Mammary epithelial cell (primary cell): ENCODE measurements at places on chromosomes 1 and 21.
A peak's percentile ranks its signal among the peaks of the same experiment; 100 is the strongest.

DNA sequence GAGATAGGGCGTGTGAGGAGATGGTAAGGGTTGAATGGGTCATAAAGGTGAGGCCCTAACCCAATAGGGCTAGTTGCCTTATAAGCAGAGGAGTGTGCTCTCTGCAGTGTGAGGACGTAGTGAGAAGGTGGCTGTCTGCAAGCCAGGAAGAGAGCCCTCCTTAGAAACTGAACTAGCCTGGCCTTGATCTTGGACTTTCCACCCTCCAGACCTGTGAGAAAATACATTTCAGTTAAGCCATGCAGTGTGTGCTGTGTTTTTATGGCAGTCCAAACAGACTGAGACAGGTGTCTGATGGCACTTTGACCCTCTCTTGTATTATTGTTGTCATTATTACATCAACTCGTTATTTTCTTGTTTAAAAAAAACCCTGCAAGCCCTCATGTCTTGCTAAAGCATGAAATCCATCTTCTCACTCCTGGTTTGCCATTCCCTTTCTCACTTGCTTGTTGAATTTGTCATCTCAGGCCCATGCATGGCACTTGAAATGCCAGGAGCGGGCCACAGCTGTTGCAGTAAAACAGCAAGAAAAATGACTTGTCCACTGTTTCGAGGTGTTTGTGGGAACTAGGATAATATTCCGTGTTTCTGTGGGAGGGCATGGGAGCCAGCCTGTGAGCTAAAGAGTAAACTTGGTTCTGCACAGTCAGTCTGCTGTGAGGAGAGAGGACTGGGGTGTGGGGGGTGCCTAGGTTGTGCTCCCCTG lies 78.6 kb downstream of the STUM start:
- no peak for DNase-seq

DNA sequence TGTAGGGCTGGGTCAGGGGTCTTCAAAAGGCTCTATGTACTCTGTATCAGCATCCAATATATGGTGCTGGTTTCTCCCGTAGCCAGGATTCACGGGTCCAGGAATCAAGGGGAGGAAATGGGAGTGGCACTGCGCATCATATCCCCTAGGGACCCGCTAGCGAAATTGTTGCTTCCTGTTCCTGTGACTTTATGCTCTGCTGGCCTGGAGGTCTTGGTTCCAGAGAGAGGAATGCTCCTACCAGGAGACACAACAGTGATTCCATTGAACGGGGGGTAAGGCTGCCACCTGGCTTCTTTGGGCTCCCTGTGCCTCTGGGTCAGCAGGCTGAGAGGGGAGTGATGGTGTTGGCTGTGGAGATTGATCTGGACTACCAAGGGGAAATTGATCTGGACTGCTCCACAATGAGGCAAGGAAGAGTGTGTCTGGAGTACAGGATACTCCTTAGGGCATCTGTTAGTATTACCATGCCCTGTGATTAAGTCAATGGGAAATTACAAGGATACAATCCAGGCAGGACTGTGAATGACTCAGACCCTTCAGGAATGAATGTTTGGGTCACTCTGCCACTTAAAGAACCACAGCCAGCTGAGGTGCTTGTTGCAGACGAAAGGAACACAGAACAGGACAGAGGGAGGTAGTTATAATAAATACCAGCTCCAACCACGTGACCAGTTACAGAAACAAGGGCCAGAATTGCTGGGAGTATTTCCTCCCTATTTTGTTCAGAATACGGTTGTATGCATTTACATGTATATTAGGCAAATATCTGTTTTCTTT lies 10.2 kb downstream of the SPSB1 start:
- peak; percentile 93 for DNase-seq

GRCh38 chr1:76292418-76293184 lies 218.1 kb downstream of the ST6GALNAC3 start:
- DNase-seq = no peak

DNA sequence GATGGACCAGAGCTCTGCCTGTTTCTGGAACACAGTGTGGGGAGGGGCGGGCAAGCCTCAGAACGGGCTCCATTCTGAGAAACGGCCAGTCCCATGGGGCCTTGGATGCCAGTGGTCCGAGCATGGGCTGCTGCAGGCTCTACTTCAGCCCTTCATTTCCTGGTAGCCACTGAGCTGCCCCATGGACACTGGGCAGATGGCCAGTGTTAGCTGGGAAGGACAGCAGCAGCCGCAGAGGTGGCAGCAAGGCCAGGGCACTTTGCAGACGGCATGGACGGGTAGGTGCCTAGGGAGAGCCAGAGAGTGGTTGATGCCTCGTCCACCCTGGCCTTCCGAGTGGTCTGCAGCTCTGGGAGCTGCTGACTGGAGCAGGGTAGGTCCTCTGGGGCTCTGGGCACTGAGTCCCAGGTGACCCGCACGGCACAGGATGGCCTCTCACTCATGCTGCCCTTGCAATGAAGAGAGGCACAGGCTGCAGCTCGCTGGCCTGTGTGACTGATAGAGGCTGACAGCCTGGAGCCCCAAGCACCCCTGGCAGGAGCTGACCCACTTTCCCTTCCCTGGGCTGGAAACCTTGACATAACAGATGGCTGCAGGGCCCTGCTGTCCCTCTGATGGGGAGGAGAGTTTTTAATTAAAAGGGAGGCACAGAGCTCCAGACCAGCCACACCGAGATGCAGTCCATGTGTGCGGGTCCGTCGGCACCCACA lies 87.7 kb upstream of the COL6A1 start:
- no peak for DNase-seq

DNA sequence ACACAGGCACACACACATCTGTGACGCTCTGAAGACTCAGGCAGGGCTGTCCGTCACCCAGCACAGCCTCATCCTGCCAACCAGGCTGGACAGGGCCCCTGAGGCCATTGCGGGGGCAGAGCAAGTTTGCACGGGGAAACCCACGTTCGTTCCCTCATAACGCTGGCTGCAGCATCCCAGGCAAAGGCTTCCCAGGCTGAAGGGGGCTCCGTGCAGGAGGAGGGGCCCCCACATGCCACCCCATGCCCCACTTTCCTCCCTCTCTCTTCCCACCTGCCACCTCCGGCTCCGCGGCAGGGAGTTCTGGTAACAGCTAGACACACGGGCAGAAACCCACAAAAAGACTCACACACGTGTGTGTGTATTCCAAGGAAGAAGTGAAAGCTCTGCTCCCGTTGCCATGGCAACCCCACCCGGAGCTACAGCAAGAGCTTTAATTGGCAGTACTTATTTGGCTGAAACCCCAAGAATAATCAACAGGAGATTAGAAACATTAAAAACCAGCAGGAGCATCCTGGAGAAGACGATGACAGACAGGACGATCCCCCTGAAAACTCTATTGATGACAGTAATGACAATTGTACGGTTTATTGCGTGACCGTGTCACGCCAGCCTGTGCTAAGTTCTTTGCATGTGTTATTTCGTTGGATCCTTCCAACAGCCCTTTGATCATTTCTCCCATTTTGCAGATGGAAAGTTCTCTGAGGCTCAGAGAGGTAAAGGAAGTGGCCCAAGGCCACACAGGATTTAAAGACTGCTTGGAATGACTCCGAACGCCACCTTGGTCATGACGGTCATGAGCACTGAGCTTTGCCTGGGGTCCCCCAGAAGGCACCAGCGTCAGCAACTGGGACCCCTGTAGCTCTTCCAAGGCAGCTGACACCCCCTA lies 247.1 kb downstream of the NPHP4 start:
- peak; percentile 22 for DNase-seq

GRCh38 chr1:224852901-224853568 lies 76.4 kb upstream of the DNAH14 start:
- DNase-seq = peak; percentile 37

GRCh38 chr1:28450561-28450960 lies 55.3 kb upstream of the RCC1 start:
- DNase-seq = no peak

GRCh38 chr1:149884433-149885338 lies 14.7 kb upstream of the BOLA1 start:
- DNase-seq = peak; percentile 31

- peak; percentile 21 for DNase-seq
Observed at GRCh38 chr21:25895565-25896205, 160.9 kb downstream of the GABPA start.

- DNase-seq = no peak
Observed at GRCh38 chr1:92342401-92342800, 43.5 kb downstream of the RPAP2 start.

DNA sequence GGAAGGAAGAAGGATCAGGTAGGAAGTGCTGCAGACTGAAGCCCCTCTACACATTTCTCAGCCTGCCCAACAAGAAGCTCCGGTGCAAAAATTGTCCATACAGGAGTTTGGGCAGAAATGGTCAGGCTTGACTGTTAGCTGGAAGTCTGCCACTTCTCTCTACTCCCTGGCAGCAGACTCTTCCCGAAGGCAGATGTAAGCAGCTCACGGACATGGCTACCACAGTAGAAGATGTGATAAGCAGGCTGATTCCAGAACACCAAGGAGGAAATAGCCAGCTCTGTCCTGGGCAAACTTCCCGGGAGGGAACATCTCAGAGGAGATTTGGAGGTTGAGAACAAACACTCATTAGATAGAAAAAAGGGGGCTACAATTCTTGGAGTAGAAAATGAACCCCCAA lies 52.6 kb downstream of the TRABD2B start:
- no peak for DNase-seq

DNA sequence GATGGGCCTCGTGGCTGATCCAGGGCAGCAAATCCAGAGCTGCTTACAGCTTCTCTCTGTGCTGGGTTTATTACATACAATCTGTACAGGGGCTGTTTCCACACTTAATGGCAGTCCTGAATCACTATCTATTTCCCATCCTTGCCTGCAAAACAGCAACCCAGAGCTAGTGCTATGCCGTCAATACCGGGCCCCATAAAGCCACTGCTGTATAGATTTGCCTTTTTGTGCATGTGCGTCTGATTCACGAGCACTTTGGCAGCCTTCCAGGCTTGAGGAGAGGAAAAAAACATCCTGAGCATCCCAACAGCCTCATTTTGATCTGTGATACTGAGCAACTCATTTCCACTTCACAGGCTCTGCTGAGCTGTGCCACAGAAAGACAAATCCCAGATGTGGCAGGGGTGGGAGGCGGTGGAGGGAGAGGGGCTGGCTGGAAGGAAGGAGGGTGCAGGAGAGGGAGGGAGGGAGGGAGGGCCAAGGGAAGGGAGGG lies 65.2 kb upstream of the TARBP1 start:
- peak; percentile 77 for DNase-seq

DNA sequence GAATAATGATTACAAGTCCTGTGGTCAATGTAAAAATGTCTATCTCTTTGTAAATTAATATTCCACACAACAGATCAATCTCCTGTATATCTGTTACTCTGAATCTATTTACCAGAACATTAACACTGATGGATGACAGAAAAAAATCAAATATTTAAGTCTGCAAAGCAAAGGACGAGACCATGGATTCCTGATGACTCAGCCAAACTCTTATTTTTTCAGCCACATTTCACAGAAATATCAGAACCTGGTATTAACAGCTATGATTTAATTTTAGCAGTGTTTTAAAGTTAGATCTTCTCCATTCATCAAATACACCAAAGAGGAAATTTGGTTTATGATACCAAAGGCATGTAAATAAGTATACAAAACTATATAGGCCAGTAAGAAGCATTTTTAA lies 46.1 kb downstream of the FAF1 start:
- DNase-seq = no peak

DNA sequence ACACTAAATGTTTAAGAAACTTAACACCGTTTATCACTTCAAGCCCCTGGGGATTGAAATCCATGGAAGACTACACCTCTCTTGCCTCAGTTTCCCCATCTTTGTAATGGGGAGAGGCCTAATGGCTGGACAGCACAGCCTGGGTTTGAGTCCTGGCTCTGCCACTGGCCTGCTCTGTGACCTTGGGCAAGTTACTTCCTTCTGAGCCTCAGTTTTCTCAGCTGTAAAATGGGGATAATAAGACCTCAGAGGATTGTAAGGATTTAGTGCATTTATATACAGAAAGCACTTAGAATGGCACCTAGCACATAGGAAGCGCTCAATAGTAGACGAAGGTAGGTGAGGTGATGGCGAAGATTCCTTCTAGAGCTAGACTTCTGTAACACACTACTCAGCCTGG lies 5.5 kb downstream of the AGTRAP start:
- DNase-seq = no peak

DNA sequence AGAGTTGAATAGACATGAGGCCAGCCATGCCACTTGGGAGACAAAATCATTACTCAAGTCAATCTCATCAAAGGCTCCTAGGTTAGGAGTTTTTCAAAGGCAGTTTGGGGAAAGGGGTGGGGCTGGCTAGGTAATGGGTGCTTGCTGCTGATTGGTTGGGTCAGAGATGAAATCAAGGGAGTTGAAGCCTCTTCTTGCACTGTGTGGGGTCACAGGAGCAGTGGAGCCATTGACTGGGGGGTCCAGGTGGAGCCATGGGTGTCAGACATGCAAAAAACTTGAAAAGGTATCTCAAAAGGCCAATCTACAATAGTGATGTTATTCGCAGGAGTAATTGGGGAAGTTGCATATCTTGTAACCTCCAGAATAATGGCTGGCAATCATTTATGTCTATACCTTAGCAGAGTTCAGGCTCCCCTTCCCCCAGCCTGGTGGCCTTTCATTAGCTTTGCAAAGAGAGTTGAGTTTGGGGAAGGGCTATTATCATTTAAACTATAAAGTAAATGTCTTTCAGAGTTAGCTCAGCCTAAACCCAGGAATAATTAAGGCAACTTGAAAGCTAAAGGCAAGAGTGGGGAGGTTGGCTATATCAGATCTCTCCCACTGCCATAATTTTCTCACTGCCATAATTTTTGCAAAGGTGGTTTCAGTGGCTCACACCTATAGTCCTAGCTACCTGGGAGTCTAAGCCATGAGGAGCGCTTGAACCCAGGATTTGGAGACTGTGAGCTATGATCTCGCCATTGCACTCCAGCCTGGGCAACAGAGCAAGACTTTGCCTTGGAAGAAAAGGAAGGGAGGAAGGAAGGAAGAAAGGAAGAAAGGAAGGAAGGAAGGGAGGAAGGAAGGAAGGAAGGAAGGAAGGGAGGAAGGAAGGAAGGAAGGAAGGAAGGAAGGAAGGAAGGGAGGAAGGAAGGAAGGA lies 7.8 kb upstream of the PINK1 start:
- no peak for DNase-seq

DNA sequence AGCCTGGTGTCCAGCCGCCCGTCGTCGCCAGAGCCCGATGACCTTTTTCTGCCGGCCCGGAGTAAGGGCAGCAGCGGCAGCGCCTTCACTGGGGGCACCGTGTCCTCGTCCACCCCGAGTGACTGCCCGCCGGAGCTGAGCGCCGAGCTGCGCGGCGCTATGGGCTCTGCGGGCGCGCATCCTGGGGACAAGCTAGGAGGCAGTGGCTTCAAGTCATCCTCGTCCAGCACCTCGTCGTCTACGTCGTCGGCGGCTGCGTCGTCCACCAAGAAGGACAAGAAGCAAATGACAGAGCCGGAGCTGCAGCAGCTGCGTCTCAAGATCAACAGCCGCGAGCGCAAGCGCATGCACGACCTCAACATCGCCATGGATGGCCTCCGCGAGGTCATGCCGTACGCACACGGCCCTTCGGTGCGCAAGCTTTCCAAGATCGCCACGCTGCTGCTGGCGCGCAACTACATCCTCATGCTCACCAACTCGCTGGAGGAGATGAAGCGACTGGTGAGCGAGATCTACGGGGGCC lies 1.2 kb downstream of the OLIG2 start:
- no peak for DNase-seq

DNA sequence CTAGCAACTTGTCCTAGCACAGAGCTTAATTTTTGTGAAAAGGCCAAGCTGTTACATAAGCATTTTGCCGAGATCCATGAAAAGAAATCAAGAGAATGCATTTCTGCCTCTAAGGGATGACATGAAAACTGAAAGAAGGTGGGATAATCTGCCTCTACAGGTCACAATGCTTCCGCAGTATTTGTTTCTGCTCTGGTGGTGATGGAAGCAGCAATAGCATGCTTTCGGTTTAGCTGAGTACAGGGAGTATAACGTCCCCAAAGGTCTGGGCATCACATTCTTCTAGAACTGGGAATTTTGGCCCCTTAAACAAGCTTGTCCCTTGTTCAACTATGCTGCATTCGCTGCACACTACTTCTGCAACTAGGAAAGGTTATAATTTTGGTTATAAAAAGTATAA lies 14.4 kb upstream of the MAGI3 start:
- DNase-seq = no peak
